Endodermal cell (in vitro differentiated cells): ENCODE measurements at places on chromosomes 16 and 17. TPM values are rescaled to one million over a fixed set of nuclear protein-coding genes. Genes with fewer than 3 reads are reported as not detected.
A peak's percentile ranks its signal among the peaks of the same experiment; 100 is the strongest.

HOXB1 gene
- not detected in 2 replicates for total RNA-seq

GRCh38 chr16:53881371-53881770 lies 177.4 kb downstream of the FTO start:
- H3K27ac ChIP-seq, result no peak overlapping the region
- no peak overlapping the region for H3K4me3 ChIP-seq
- no peak for DNase-seq
- H3K27me3 ChIP-seq, result no peaks in the 10 kb centered on the region

GRCh38 chr17:30124273-30124796 lies 7.7 kb downstream of the NSRP1 start:
- peaks cover 74% of the 10 kb centered on the region for H3K36me3 ChIP-seq
- H3K4me3 ChIP-seq, result no peak overlapping the region
- H3K4me1 ChIP-seq, result no peaks in the 10 kb centered on the region
- no peaks in the 10 kb centered on the region for H3K27me3 ChIP-seq
- H3K27ac ChIP-seq, result no peak overlapping the region

MMP28 gene
- total RNA-seq, result not detected in 2 replicates

DNA sequence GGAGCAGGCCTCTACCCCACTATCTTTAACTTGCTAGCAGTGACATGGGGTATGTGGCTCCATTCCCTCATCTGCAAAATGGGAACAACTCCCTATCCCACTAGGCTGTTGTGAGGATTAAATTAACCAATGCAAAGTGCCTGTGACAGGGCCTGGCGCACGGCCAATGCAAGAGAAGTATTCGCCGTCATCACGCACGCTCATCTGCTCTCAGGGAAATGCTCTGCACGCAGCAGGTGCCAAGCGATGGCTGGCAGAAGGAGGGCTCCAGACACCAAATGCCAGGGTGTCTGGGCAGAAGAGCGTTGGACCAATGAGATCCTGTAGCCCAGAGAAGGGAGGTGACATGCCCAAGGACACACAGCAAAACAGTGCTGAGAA lies 17.3 kb downstream of the FAM83G start:
- no peaks in the 10 kb centered on the region for H3K27me3 ChIP-seq
- peaks cover 20% of the 10 kb centered on the region for H3K36me3 ChIP-seq
- DNase-seq, result no peak
- H3K27ac ChIP-seq, result no peak overlapping the region

DNA sequence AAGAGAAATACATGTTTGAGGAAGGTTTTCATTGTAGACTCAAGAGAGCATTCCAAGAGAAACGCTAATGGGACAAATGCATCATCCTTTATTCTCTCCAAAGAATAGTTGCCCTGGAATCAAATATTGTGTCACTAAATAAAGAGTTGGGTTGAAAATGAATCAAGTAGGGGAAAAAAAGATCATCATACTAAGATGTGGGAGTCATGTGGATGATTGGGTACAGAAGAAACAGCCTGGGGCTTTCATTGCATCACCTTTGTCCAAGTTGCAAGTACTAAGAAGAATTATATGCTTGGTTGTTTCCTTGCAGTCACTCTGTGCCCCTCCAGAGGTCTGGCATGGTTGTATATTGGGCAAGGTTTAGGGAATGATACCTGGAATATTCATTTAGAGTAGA lies 658.9 kb downstream of the TOX3 start:
- H3K4me3 ChIP-seq, result no peak overlapping the region
- H3K36me3 ChIP-seq, result no peaks in the 10 kb centered on the region
- no peaks in the 10 kb centered on the region for H3K27me3 ChIP-seq

- H3K4me1 ChIP-seq, result peaks cover 26% of the 10 kb centered on the region
- H3K27me3 ChIP-seq, result no peaks in the 10 kb centered on the region
- peak overlapping the region; percentile 86 for H3K27ac ChIP-seq
- H3K36me3 ChIP-seq, result no peaks in the 10 kb centered on the region
Measured at GRCh38 chr16:87822108-87822970, 47.0 kb downstream of the SLC7A5 start.

DNA sequence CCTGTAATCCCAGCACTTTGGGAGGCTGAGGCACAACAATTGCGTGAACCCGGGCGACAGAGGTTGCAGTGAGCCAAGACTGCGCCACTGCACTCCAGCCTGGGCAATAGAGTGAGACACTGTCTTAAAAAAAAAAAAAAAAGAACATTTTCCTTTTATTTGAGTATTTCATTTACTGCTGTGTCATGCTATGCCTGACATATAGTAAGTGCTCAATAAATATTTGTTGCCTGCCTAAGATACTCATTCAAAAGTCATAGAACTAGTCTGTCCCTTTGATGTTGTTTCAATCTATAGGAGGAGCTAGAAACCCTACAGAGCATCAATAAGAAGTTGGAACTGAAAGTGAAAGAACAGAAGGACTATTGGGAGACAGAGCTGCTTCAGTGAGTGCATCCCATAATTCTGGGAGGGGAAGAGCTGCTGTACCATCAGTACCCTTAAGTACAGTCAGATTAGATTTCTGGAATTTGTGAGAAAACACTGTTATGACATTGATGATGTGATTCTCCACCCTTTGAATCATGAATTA lies 20.0 kb downstream of the CALCOCO2 start:
- no peak overlapping the region for H3K4me3 ChIP-seq
- no peak for DNase-seq
- H3K36me3 ChIP-seq, result peaks cover 40% of the 10 kb centered on the region
- H3K4me1 ChIP-seq, result peaks cover 6% of the 10 kb centered on the region
- no peaks in the 10 kb centered on the region for H3K27me3 ChIP-seq

RNF43 gene
- total RNA-seq, result 2.2 and 3.2 TPM in 2 replicates

CSH1 gene
- 0.64 and 1.6 TPM in 2 replicates for total RNA-seq

SPIRE2 gene
- total RNA-seq, result 7.3 to 14.9 TPM (median 12.9 TPM) in 3 replicates

GRCh38 chr17:80029258-80029974 lies 6.3 kb downstream of the TBC1D16 start:
- peaks cover 1% of the 10 kb centered on the region for H3K4me1 ChIP-seq
- DNase-seq, result peak; percentile 71
- no peaks in the 10 kb centered on the region for H3K36me3 ChIP-seq
- H3K27me3 ChIP-seq, result no peaks in the 10 kb centered on the region
- no peak overlapping the region for H3K27ac ChIP-seq

DNA sequence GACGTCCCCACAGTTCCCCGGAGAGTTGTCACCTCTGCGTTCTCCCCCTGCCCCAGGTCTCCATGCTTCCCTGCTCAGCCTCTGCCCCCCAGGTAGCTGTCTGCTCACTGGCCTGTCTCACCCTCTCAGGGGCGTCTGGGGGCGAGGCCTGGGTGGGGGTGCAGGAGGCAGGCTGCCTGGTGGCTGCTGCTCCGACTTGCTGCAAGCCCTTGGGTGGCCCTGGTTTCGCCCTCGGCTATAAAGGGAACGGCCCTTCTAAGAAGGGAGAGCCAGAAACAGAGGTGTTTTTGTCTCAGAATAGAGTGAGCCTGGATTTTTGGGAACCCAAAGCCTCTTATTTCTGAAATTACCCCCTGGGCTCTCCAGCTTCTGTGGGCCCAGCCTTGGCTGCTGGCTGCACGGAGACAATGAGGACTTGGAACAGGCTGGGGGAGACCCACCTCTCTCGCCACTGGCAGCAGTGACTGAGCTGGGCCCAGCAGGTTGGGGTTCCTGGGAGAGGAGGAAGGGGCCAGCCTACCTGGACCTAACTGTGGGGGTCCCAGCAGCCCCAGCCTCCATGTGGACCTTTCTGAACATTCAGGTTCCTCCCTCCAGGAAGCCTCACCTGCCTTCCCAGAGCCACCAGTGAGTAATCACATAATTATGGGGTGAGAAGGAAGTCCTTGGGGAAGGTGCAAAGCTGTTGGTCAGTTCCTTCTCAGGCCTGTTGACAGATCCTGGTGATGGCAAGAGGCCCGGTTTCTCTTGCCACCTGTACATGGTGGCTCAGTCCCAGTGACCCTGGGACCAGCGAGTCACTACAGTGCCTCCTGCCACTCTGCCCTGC lies 15.5 kb upstream of the SPNS2 start:
- no peaks in the 10 kb centered on the region for H3K27me3 ChIP-seq
- no peaks in the 10 kb centered on the region for H3K36me3 ChIP-seq
- H3K4me1 ChIP-seq, result no peaks in the 10 kb centered on the region

DNA sequence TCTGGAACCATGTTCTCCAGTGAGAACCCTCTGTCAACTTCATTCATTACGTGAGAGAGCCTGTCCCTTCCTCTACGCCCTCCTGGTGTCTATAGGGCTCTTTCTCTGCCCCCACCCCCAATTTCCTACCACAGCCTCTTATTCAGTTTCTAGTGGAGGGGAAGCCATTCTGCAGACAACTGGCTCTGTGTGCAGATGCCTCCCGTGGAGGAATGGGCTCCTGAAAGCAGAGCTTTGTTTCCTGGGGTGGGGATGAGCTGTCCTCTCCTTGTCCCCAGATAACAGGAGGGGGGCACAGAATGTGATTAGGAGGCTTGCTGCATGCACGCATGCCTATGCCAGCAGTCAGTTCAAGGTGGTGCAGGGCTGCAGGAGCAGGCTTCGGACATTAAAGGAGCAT lies 31.6 kb downstream of the MMP15 start:
- no peaks in the 10 kb centered on the region for H3K27me3 ChIP-seq
- H3K4me3 ChIP-seq, result no peak overlapping the region
- no peaks in the 10 kb centered on the region for H3K4me1 ChIP-seq
- no peaks in the 10 kb centered on the region for H3K36me3 ChIP-seq

TBX2 gene
- total RNA-seq, result 0.07 TPM in 2 replicates

GRCh38 chr16:560204-560700 lies at the start of gene PRR35:
PRR35 (plus strand) TSS chr16:560394; CDS start chr16:563295, 2,901 bp downstream.
- no peak within 1 kb of the TSS for H3K27ac ChIP-seq
- H3K36me3 ChIP-seq, result no peaks in the 10 kb centered on the region
- DNase-seq, result no peak
- no peak within 1 kb of the TSS for H3K4me3 ChIP-seq

SLC35G6 gene
- 0.33 TPM in 1 of 3 replicates, not detected in the others for total RNA-seq

GRB7 gene
- 73.9 to 83.0 TPM (median 74.3 TPM) in 3 replicates for total RNA-seq

DNA sequence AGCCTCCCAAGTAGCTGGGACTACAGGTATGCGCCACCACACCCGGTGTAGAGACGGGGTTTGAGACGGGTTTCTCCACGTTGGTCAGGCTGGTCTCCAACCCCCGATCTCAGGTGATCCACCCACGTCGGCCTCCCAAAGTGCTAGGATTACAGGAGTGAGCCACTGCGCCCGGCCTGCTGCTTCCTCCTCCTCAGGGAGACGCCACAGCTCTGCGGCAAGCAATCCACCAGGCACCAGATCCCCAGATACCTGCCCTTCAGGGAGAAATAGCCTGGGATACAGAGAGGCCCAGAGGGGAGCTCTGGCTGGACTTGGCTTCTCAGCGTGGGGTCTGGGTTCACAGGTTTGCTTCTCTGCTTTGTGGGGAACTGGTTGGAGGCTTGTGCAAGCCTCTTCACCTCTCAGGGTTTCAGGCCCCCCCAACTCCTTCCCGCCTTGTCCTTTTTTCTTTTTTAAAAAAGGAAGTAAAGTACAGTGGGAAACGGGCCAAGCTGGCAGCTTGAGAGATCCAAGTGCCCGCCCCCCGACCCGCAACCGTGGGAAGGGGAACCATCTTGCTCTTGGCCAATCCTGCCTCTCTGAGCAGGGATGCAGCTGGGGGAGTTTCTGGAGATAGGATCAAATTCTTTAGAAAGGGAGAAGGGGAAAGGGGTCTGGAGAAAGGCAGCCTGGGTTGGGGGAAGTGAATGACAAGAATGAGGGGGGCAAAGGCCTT lies 2.6 kb upstream of the SPHK1 start:
- no peak overlapping the region for H3K4me3 ChIP-seq
- peaks cover 35% of the 10 kb centered on the region for H3K27me3 ChIP-seq
- no peaks in the 10 kb centered on the region for H3K36me3 ChIP-seq
- peak overlapping the region; percentile 85 for H3K27ac ChIP-seq
- DNase-seq, result peak; percentile 71
